AML-193 (cell line): ENCODE measurements at places on chromosomes 1 and 21.
A peak's percentile ranks its signal among the peaks of the same experiment; 100 is the strongest.

GRCh38 chr1:30189818-30190500 lies 533.4 kb downstream of the MATN1 start:
- no peak for DNase-seq

DNA sequence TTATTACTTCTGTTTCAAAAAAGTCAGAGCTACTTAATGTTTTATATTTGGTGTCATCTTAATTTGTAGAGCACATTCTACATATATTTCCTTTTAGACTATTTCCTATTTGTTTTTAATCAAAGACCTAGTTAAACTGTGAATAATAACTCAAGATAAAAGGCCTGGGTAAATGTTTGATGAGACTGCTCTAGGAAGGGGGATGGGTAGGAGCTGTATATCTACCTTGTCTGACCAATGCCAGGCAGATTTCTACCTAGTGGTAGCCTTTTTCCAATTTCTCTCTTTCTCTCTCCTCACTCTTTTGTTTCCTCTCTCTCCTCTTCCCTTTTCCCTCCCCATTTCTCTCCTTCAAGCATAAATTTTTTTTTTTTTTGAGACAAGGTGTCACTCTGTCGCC lies 31.9 kb upstream of the IVNS1ABP start:
- DNase-seq: no peak

- no peak for DNase-seq
Observed at GRCh38 chr21:34343838-34344381, 19.9 kb upstream of the KCNE2 start.

GRCh38 chr21:28427394-28428022 lies 565.2 kb downstream of the LTN1 start:
- no peak for DNase-seq

DNA sequence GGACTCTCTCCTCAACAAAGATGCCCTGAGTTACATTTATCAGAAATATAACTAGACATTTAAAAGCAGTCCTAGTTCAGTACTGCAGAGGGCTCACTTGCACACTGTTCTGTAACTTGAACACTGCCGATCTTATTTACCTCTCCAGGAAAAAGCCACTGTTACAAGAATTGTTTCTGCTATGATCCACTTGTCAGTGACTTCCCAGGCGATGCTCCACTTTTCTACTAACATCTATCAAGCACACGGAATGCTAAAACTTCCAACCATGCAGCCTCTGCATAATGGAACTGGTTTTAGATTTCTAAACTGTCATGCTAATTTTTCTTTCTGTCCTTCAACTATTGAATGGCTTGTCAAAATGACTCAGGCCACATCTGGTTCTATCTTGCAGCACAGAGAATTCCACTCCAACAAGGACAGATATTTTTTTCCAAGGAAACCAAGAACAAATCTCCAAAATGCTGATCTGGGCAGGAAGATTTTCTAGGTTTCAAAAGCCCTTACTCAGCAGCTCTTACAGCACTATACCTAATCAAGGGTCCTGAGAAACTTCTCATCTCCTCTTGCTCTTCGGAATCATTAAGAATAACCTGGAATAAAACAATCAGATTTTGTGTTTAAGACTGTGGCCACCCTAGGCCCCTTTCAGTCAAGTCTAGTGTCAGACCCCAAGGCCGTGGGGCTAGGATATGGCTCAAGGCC lies 9.9 kb downstream of the SEC16B start:
- DNase-seq: no peak

DNA sequence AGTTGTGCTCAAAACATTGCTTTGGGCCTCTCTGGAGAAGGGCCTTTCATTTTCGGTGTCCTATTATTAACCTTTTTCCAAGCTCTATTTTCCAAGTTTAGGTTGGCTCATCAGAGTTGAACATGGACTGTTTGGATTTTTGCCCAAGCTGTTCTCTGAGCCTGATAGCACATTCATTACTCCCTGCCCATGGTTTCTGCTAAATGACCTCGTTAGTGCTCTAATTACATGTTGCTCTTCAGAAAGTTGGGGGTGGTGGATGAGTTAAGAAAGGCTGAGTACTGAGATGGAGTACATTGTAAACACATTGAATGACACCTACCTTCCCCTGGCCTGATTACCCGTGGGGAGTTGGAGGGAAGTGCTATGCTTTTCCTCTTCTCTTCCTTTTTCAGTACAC lies 38.9 kb downstream of the LMO4 start:
- DNase-seq: no peak

GRCh38 chr1:56526571-56527174 lies 52.7 kb downstream of the PLPP3 start:
- DNase-seq: no peak

DNA sequence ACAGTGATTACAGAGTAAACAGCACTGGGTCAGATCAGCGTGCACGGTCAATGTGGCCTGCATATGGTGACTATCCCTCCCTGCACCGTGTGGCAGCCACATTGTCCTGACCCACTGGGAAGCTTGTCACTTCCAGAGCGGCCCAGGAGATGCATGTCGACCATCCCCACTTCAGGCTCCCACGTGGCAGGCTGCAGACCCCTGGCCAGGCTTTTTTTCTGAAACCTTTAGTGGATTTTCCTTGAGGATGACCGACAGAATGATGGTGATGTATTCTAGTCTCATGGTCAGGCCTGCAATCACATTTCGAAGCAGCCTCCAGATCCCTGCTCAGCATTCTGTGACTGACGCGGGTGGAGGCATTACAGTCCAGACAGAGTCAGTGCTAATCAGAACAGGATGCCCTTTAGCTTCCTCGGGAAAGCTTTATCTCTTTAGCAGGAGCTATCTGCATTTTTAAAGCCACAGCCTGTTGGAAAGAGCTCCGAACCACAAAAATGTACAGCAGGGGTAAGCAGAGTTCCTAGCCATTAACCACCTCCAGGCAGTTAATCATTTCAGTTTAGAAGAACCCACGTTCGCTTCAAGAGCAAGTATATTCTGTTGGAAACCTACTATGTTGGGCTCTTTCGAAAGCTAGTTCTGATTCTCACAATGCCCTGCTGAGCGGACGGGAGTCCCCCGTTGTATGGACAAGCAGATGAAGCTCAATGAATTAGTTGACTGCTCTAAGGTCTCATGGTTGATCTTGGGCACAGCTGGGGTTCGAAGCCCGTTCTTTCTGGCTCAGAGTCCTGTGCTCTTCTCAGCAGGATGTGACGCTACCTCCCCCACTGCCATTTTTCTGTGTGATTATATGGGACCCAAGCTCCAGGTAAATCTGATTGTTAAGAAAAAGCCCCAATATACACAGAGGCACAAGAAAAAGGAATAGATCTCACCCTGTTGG lies 56.5 kb downstream of the IRF2BP2 start:
- DNase-seq: no peak

- no peak for DNase-seq
Observed at GRCh38 chr1:101088431-101088830, 62.8 kb upstream of the DPH5 start.

- DNase-seq: no peak
Observed at GRCh38 chr1:94093996-94094395, 27.0 kb downstream of the ABCA4 start.

DNA sequence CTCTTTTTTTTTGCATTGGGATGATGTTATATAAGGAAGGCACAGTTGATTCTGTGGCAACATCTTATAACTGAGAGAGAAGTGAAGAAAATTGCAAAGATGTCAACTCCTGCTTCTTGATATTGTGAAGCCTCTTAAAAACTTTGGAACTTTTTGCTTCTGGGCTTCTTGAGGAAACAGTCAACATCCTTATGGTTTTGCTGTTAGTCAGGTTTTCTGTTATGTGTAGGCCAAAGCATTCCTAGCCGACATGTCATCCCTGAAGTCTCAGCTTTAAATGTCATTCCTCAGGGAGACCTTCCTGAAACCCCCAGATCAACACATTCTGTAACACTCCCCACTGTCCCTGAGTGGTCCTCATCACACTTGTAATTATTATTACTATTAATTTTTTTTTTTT lies 12.6 kb downstream of the FALEC start:
- no peak for DNase-seq

DNA sequence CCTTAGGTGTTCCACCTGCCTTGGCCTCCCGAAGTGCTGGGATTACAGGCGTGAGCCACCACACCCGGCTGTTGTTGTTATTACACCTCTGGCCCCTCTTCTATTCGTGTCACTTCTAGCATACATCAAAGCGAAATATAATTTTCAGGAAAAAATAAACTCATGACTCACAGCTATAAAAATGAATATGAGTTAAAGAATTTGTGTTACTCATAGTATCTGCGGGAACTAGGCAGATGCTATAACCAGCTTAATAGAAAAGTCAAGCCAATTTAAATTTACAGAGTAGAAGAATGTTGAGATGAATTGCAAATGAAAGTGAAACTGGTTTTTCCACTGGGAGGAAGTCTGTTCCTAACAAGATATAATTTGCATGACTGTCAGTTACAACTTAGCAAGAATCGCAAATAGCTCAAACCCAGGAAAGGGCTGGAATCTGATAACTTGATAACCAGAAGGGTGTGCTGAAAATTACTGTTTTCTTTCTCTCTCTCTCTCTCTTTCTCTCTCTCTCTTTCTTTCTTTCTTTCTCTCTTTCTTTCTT lies 11.2 kb downstream of the OR2W3 start:
- DNase-seq: peak; percentile 17

GRCh38 chr21:44520326-44521300 lies 19.4 kb downstream of the KRTAP10-1 start:
- DNase-seq: no peak

DNA sequence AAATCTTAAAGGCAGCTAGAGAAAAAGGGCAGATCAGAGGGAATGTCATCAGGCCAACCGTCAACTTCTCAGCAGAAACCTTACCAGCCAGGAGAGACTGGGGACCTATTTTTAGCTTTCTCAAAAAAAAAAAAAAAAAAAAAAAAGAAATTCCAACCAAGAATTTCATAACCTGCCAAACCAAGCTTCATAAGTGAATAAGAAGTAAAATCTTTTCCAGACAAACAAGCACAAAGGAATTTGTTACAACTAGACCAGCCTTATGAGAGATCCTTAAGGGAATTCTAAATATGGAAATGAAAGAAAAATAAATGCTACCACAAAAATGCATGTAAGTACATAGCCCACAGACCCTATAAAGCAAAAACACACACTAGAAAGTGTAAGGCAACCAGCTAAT lies 267.7 kb downstream of the AKT3 start:
- no peak for DNase-seq

DNA sequence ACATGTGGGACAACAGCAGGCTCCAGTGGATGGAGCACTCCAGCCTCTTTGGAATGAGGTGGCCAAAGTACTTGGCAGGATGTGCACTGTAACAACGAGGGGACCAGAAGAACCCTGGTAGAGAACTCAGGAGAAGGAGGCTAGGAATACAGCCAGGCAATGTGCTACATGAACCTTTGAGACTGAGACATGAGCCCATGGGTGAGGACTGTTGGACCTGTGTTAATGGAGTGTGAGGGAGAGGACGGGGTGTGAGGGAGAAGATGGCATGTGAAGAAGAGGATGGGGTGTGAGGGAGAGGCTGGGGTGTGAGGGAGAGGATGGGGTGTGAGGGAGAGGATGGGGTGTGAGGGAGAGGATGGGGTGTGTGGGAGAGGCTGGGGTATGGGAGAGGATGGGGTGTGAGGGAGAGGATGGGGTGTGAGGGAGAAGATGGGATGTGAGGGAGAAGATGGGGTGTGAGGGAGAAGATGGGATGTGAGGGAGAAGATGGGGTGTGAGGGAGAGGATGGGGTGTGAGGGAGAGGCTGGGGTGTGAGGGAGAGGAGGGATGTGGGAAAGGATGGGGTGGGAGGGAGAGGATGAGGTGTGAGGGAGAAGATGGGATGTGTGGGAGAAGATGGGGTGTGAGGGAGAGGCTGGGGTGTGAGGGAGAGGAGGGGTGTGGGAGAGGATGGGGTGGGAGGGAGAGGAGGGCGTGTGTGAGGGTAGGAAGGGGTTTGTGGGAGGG lies 62.3 kb upstream of the ARTN start:
- no peak for DNase-seq

GRCh38 chr1:187044411-187044810 lies 215.7 kb downstream of the PLA2G4A start:
- DNase-seq: no peak

- no peak for DNase-seq
Observed at GRCh38 chr1:101044259-101044658, 18.7 kb upstream of the DPH5 start.

GRCh38 chr1:234961456-234962339 lies 166.9 kb downstream of the TOMM20 start:
- DNase-seq: peak; percentile 77

- no peak for DNase-seq
Observed at GRCh38 chr1:119125874-119126273, 14.6 kb downstream of the WARS2 start.

- no peak for DNase-seq
Observed at GRCh38 chr21:33902349-33902748, 13.3 kb downstream of the ATP5PO start.

DNA sequence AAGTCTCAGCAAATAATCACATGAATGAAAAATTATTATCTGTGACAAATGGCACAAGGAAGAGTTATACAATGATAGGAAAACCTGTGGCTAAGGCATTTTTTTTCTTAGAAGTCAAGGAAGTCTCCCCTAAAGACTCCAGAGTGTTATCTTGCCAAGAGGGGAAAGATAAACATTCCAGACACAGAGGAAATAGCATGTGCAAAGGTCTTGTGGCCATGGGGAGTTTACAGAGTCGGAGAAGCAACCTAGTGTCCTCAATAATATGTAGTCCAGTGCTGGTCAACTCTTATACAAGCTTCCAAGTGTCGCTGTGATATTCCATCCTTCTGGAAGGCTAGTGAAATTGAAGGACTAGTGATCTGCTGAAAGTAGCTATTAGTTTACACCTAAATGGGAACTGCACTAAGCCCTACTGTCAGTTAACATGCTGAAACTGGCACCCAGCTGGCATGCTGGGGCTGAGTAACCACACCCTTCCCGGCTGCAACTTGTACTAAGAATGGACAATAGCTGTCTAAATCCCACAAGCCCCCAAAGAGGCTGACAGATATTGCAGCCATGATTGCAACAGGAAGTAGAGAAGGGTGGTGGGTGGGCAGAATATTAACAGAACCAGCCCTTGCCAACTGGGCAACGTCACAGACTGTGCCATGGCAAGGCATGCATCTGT lies 11.5 kb upstream of the ATP1B1 start:
- no peak for DNase-seq

- no peak for DNase-seq
Observed at GRCh38 chr21:25331286-25331685, 276.0 kb downstream of the MRPL39 start.

GRCh38 chr1:40890771-40891170 lies 28.6 kb upstream of the CITED4 start:
- DNase-seq: peak; percentile 82

DNA sequence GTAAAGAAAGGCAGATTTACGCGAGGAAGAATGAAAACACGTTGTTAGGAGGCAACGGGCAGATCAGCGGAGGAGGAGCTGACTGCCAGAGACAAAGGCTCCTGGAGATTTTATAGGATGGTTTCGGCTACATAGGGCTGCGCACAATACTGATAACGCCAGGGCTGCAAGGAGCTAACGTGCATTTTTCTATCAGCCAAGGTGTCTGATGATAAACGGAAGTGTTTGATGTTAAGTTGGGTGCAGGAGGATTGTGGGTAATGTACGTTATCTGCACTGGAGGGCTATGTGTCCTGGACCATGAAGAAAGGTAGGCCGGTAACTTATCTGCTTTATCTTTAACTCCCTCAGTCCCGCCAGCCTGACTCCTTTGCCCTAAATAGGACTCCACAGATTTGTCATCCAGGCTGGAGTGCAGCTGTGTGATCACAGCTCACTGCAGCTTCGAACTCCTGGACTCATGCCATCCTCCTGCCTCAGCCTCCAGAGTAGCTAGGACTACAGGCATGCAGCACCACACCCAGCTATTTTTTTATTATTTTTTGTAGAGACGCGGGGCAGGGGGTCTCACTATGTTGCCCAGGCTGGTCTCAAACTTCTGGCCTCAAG lies 29.6 kb downstream of the SETD4 start:
- no peak for DNase-seq
